IPS DF 6.9 (cell line): ENCODE measurements at places on chromosomes 5 and 9.

- DNase-seq: peak; percentile 18
Measured at GRCh38 chr5:91038180-91038808, 344.8 kb downstream of the ARRDC3 start.

GRCh38 chr9:81563739-81564138, 125.6 kb downstream of the TLE1 start:
- no peak for DNase-seq

DNA sequence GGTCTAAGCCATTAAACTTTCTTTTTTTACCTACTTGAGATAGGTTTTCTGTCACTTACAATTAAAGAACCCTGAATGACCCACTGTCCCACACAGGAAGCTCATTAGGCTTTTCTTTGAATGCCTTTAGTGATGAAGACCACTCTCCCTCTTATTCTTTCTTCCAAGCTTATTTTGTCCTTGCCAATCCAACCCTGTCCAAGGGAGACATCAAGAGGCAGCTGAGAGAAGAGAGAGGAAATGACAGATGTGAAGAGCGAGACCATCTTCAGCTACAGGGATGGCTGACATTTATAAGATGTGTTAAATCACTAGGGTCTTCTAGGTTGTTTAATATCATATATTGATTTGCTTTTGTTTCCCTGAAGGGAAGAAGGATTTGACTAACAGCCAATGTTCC, 133.5 kb downstream of the FAM114A2 start:
- no peak for DNase-seq

- no peak for DNase-seq
Measured at GRCh38 chr5:93249651-93250289, 331.2 kb downstream of the NR2F1-AS1 start.

DNA sequence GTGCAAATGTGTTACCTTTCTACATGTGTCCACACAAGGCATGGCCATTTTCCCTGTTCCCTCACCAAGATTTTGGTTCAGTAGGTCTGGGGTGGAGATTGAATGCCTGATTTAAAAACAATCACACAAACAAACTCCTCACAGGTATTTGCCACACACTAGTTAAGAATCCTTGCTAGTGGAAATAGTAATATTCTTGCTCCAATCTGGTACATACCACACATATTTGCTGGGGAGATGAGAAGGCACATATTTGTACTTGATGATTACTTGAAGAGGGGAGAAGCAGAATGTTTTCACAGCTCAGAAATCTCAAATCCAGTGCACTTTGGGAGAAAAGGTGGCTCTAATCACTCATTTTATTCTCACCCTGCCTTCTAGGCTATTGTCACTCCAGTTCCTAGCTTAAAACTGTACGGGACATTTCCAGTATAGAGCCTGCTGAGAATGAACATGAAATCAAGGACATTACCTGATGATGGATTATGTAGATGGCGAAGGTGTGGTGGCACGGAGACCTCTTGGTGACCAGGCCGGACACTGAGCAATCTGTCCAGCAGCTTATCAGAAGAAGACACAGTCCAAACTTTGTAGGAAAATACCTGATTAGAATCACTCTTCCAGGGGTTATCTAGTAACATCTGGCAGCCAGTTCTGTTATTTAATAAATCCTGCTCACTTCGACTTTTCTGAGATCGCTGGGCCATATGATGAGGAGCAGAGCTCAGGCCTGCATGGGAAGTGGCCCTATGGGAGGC, 116.1 kb upstream of the IL6ST start:
- no peak for DNase-seq

GRCh38 chr9:109914280-109915027, 134.5 kb downstream of the PALM2AKAP2 start:
- no peak for DNase-seq

- DNase-seq: no peak
Measured at GRCh38 chr9:121373011-121373729, 3.1 kb upstream of the STOM start.

- DNase-seq: no peak
Measured at GRCh38 chr9:22141908-22142307, 132.8 kb upstream of the CDKN2B start.

- DNase-seq: no peak
Measured at GRCh38 chr9:14307989-14308852, 5.7 kb downstream of the NFIB start.

- DNase-seq: no peak
Measured at GRCh38 chr9:107033966-107034365, 171.0 kb downstream of the ZNF462 start.

- no peak for DNase-seq
Measured at GRCh38 chr5:80654054-80654390, 430 bp upstream of the MSH3 start.

- DNase-seq: no peak
Measured at GRCh38 chr5:79122973-79123372, 11.4 kb downstream of the BHMT start.

DNA sequence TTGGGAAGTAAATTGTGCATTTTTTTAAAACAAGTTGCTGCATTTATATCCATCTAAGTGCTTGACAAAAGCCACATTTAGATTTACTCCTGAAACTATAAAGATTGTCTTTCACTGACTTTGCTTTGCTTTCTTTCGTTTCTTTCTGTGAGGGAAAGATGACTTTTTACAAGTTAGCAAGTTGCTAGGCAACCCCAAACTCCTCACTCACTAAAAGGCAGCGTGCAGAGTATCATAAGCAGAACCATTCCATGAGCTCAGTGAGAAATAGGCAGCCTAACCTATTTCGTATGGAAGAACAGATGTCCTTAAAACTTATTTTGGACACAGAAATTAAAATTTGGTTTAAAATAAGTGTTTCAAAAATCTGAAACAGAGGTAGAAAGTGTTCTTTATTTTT, 29.0 kb downstream of the KLF9 start:
- no peak for DNase-seq

GRCh38 chr9:34016149-34016548, 32.5 kb downstream of the UBAP2 start:
- no peak for DNase-seq

- no peak for DNase-seq
Measured at GRCh38 chr5:19125956-19126713, 861.9 kb downstream of the CDH18 start.

- DNase-seq: peak; percentile 18
Measured at GRCh38 chr9:96087669-96088299, 212.3 kb downstream of the ERCC6L2 start.

- no peak for DNase-seq
Measured at GRCh38 chr5:150278046-150278730, 11.4 kb downstream of the CAMK2A start.

DNA sequence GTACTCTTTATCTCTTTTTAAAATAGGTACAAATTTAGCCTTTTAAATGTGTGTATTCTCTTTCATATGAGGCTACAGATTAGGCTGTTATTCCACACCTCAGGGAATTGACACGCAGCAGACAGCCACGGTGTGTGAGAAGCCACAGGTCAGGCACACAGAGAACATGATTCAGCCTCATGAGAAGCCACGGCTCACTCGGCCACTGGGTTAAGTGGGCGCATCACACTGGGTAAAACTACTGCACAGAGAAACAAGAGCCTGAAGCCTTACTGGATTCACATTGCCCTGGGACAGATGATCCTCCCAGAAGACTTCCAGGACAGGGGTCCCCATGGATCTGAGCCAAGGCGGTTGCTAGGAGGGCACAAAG, 28.2 kb downstream of the LPCAT1 start:
- no peak for DNase-seq

DNA sequence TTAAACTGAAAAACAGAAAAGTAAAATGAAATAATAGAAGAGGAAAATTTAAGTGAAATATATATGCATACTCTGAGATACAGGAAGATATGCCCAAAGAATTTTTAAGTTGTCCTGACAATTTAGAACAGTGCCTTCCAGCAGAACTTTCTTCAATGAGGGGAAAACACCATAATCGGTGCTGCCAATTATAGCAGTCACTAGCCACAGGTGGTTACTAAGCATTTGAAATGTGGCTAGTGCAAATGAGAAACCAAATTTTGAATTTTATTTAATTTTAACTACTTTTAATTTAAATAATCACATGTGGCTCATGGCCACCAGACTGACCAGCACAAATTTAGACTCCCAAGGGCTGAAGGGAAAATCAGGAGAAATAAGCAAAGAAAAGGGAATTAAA, 410.6 kb downstream of the RAB3C start:
- no peak for DNase-seq

DNA sequence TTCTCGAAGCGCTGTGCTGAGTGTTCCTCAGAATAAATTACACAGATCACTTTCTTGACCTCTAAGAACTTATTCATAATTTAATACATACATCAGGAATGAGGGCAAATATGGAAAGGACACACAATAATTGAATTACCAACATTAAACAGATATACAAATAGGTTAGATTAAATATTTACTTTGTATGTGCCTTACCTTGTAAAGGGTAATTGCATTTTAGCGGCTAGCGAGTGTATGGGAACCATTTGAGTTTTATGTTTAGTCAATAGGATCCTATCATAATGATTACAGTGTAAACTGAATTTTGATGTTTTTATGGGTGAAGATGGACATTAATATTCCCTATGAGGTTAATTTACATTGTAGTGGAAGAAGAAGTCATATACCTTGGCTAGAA, 1187.1 kb upstream of the WWC1 start:
- no peak for DNase-seq

- DNase-seq: no peak
Measured at GRCh38 chr9:19146441-19147024, 19.2 kb upstream of the PLIN2 start.

- DNase-seq: no peak
Measured at GRCh38 chr5:1416856-1417469, 28.3 kb downstream of the SLC6A3 start.

- no peak for DNase-seq
Measured at GRCh38 chr5:22111320-22111719, 741.8 kb downstream of the CDH12 start.

- no peak for DNase-seq
Measured at GRCh38 chr9:3948826-3949556, 350.9 kb downstream of the GLIS3 start.

DNA sequence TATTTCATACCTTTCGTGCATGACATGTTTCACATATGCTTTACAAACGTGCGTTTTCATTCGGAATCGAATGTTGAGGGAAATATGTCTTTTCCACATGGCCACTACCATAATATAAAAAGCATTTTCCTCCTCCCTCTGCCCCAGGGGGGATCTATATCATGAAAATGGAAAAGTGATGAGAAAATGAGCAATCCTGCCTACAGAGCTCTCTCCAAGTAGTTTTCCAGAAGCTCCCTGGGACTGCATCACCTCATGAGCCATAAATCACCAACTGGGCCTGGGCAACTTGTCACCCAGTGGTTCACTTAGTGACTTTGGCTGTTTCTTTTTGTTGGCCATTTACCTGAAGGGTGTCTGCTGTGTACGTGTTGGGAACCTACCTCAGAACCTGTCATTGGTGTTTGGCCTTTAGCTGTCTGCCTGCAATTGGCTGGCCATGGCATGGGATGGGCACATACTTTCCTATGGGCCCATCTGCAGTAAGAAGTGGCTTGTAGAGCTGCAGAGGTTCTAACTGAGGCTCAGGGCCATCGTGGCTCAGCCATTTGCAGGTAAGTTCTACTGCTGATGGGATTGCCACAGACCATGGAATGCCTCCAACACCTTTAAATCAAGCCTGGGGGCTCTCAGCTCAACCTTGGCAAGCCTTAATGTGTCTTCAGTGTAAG, 9.5 kb upstream of the TIFAB start:
- no peak for DNase-seq

GRCh38 chr5:32531885-32532520, 53.4 kb upstream of the SUB1 start:
- no peak for DNase-seq

DNA sequence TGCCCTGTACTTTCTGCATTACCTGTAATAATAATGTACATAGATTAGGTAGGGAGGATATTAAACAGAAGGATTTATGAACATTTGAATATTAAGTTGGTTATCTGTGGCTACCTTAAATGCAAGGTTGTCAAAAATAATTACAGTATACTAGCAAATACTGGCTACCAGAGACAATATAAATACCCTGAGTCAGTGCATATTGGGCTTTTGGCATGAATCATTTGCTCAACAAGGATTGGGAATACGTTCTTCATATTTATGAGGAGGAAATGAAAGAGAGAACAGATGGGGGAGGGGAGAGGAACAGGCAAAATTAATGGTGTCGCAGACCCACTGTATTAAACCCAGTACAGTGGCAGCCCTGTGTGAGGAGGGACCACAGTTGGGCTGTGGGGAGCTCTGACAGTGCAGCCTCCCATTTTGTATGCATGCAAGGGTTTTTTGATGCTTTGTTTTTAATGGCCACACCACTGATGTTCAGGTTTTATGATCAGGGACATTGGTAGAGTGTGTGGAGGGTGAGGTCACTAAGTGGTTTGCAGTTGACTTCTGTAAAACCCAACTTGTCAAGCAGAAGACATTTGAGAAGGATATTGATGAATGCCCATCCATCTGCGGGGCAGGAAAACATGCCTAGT, 56.9 kb downstream of the MVB12B start:
- no peak for DNase-seq

DNA sequence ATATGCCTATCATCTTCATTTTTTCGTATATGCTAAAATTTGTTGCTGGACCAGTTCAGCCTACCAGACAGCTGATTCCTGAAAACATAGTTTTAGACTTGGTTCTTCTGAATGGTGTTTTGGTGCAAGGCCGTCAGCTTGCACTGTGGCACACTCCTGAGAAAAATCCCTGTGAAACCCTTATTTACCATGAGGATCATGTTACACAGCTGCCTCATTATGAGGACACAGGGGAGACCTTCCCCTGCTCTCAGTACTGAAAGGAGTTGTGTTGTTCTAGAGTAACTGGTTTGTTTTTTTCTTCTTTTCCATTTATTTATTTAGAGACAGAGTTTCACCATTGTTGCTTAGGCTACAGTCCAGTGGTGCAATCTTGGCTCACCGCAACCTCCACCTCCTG, 37.6 kb downstream of the MAST4 start:
- no peak for DNase-seq

- DNase-seq: no peak
Measured at GRCh38 chr5:23026252-23027170, 173.4 kb upstream of the CDH12 start.

DNA sequence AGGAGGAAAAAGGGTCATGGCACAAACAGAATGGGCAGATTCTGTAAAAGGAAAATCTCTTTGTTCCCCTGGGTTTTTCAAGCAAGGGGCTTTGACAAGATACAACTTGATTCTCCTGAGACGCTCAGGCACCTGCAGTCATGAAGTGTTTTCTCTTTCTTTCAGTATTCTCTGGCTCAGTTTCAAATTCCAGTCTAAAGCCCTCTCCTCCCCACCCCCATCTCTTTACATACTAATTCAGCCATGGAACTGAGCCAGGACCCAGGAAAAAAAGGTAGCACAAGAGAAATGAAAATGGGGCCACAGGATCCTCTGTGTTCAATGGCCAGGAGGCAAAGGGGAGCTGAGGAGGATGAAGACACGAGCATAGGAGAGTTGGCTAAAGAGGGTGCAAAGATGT, 408.4 kb downstream of the SPOCK1 start:
- DNase-seq: no peak

DNA sequence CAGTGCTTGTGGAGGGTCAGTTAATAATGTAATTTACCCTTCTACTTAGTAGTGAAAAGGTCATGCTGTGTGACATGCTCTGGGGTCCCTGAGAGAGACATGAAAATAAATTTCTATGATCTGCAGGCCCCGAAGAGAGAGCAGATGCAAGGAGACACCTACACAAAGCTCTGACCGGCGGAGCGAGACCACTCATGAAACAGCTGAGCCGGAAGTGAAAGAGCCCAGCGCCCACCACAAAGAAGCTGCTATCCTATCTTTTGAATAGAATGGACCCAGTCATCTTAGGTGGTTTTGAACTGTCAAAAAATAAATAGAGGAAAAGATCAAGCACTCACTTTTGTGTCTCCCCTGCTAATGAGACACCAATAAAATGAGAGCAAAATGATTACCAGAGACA, 190.0 kb downstream of the MED10 start:
- DNase-seq: no peak

GRCh38 chr5:163565492-163565891, 60.1 kb downstream of the MAT2B start:
- DNase-seq: no peak
